ENCODE measurements at places on chromosomes 2 and 18.

DNA sequence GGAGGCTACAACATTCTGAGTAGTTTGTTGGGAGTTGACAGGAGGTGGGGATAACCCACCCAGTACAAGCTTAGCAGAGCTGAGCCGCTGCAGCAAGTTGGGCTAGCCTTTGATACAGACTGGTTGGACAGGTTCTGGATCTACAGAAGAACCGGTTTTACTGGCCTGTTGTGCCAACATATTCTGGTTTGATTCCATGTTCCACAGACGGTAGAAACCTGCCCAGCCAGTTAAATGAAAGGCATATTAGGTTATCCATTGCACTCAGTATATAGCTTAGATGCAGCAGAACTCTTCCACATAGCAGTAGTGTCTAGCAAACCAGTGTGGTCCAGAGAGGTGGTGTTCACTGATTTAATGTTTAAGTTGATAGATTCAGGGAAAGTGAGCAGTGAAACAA is 19.3 kb upstream of the RBBP8 start:
- DNase-seq: no peak

DNA sequence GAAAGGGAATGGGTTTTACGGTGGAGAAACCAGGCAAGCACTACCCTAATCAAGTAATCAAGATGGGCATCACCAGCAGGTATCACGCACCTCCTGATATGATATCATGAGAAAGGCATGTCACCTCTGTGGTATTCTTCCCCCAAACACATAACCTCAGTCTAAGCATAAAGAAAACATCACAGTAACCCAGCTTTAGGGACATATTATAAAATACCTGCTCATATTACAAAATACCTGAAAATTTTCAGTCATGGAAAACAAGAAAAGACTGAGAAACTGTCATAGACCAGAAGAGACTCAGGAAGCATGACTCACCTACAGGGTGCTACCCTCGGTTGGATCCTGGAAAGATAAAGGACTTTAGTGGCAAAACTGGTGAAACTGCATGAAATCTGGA is 30.5 kb downstream of the GCKR start:
- DNase-seq: no peak

GRCh38 chr18:48068916-48069445 is 138.5 kb upstream of the SMAD2 start:
- DNase-seq: no peak

DNA sequence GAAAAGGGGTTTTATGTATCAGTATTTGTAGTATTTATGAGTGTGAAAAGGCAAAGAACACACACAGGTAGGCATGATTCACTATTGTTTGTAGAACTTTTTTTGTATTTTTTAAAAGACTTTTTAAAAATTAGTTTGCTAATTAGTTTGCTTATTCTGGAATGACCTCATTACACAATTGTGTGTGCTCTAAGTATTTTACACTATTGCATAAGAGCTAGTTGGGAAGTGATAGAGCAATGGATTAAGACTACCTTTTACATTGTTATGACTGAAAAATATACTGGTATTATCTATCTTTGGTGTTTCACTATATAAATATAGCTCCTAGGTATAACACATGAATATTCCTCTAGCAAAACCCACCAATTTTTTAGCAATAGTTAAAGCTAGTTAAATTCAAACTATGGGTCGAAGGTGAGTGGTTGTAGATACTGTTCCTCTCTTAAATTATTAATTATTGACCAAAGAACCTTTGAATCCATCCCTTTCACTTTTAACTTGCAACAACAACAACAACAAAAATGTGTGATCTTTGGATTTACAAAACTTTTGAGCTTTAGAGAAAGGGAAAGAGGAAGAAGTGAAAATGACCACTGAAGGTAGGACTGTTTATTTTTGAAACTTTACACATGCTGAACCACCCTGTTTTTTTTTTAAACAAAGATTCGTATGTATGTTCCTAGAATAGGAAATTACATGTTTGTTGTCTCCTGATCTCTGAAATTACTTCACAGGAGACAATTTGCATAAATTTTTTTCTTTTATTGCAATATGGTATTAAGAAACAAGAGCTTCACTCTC is 18.7 kb downstream of the ITPRID2 start:
- DNase-seq: no peak

DNA sequence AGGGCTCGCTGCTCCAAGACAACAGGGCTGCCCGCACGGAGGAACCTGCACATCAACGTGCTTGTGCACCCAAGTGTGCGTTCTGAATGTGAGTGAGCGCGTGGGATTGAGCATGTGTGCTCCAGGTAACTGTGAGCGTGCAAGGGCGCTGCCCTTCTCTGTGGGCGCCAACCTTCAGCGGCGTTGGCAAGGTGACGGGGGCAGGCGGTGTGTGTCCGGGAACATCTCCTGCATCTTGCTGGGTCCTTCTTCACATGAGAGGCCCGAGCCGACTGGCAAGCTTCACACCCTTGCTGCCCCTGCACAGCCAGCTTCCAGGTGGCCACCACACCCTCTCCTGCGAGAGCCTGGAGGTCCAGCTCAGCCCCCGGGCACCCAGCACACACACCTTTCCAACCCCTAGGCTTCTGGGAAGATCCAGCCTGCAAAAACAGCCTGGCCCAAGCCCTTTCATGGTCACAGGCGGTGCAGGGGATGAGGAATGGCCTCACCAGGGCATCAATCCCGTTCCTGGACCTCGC is 220.9 kb downstream of the HDAC4 start:
- DNase-seq: no peak

- no peak for DNase-seq
Observed at GRCh38 chr2:101967826-101968513, 23.8 kb upstream of the IL1R2 start.

GRCh38 chr2:60652832-60653340 is 99.4 kb upstream of the BCL11A start:
- no peak for DNase-seq

GRCh38 chr2:134178138-134178877 is 75.6 kb upstream of the MGAT5 start:
- DNase-seq: peak; percentile 16

- DNase-seq: no peak
Observed at GRCh38 chr18:5507756-5508155, 36.0 kb downstream of the EPB41L3 start.

DNA sequence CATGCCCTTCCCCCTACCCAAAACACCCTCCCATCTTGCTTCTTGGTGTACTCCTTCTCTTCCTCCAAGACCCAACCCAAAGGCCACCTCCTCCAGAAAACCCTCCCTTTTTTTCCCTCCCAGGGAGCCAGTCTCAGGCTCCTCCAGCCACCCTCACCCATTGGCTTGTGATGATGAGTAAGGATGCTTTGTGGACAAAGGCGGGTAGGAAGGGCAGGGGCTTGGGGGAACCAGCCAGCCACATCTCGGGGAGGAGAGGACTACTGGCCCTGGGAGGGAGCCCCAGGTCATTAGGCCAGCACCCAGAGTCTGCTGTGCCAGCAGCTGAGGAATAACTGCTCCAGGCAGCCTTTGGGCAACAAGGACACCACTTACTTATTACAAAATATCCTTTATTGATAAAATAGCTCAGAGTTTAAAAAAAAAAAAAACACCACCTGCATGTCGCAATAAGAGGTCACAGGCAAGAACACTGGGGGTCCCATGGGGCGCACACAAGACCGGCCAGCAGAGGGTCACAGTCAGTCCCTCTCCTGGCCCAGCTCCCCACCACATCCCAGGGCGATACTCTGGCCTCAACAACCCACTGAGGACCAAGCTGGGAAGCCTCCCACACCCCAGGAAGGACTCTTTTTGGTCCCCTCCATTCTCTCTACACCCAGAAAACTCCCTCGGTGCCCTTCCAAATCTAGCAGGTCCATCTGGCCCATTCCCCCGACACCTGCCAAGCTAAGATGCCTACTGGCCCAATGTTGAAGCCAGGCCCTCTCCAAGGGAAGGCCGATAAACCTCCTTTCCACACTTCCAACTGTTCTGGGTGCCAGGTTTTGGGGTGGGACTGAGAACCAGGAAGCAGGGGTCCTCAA is 3.6 kb downstream of the ADRA2B start:
- DNase-seq: no peak

DNA sequence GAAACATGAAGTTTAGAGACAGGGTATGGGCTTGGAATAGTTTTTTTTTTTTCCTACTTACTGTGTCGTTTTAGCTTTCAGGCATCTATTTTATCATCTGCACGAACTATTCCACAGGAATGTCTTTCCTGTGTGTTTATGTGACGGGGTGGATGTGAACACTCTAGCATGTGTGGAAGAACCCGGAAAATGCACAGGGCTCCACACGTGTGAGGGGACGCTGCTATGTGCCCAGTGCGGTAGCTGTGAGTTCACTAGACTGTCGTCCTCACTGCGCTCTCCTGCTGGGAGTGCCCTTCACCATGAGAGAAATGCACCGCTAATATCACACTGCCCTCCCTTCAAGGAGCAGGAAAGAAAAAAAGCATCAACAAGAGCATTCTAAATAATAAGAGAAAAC is 250.8 kb upstream of the PXDN start:
- no peak for DNase-seq

DNA sequence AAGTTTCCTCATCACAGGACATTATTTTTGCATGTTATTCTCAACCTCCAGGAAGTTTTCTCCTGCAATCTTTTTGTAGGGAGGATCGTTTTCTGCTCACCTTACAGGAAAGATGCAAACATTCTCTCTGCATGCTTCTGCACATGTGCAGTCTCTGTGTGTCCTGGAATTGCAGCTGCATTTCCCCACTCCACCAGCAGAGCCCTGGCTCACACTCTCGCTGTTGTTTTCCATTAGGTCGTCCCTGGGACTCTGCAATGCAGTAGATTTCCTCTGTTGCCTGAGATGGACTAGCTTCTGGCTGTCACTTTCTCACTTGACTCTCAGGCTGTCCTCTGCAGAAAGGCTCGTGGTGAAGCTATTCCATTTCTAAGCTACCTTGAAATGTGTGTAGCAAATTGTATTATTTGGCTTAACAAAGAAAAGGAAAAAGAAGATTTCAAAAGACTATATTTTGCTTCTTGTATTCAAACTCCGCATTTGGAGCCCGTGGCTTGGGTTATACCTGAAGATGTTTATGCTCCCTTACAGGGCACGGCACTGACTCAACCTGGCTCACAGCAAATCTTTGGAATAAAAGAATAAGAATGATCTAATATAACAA is 346.7 kb downstream of the RAD51AP2 start:
- DNase-seq: no peak

GRCh38 chr2:163779970-163780597 is 44.3 kb upstream of the FIGN start:
- DNase-seq: no peak

DNA sequence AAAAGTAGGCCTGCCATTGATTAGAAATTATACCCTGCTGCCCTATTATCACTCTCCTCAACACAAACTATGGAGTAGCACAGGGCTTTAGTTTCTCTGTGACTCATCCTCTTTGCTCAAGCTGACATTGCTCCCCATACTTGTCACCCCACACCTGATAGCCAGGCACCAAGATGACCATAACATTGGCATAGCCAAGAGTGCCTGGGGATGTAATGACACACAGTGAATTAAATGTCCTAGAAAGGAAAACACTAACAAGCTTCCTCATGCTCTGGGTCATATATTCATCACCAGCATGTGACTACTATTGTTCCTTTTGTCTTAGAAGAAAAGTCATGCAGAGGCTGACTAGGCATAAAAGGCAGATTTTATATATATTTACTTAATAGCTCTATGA is 137.8 kb upstream of the RND3 start:
- no peak for DNase-seq
